ENCODE measurements at places on chromosomes 7 and 10. TPM values are rescaled to one million over a fixed set of nuclear protein-coding genes. Genes with fewer than 3 reads are reported as not detected.
A peak's percentile ranks its signal among the peaks of the same experiment; 100 is the strongest.

The FAM24B gene
- 2.9 TPM for total RNA-seq

The NOD1 gene
- total RNA-seq: 3.9 TPM

DNA sequence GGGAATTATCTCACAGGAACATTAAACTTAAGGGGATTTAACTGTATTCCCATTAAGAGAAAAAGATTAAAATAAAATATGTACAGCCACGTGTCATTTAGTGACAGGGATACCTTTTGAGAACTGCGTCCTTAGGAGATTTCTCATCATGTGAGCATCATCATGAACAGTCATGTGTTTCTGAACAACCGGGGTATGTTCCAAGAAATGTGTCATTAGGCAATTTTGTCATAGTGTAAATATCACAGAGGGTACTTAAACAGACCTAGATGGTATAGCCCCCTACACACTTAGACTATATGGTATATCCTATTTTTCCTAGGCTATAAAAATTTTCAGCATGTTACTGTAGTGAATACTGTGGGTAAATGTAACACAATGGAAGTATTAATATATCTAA lies 840.3 kb downstream of the CNTNAP2 start:
- DNase-seq: no peak

- no peak for DNase-seq
These were observed 402.8 kb downstream of the DNAJB6 start for GRCh38 chr7:157739650-157740049.

The LOXL4 gene
- 68.3 TPM for total RNA-seq

The SAMD9L gene
- total RNA-seq: 18.0 TPM

The OGDHL gene
- 0.32 TPM for total RNA-seq

- DNase-seq: no peak
These were observed 14.1 kb downstream of the GLI3 start for GRCh38 chr7:42222891-42223290.

DNA sequence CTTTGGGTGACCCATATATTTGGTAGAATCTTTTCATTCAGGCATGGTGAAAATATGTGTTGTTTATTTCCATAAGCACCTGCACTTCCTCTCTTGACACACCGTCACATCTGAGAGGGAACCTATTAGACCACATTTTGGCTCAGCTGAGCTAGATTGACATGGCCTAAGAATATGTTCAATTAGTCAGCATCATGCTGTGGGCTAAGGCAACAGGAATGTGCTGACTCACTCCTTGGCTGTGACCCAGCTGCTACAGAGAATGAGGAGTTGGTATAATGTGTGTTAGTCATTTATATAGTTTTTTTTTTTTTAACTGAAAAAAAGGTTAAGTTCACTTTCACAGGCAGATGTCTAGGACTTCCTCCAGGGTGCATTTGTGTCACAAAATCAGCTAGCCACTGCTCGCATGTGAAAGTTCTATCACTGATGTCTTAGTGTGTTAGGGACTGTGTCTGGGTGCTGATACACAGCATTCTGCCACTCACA lies 180.6 kb downstream of the SEMA3E start:
- DNase-seq: peak; percentile 85

- peak; percentile 76 for DNase-seq
These were observed 178.0 kb downstream of the JCAD start for GRCh38 chr10:29881336-29881771.

The GLI3 gene
- 4.3 TPM for total RNA-seq

DNA sequence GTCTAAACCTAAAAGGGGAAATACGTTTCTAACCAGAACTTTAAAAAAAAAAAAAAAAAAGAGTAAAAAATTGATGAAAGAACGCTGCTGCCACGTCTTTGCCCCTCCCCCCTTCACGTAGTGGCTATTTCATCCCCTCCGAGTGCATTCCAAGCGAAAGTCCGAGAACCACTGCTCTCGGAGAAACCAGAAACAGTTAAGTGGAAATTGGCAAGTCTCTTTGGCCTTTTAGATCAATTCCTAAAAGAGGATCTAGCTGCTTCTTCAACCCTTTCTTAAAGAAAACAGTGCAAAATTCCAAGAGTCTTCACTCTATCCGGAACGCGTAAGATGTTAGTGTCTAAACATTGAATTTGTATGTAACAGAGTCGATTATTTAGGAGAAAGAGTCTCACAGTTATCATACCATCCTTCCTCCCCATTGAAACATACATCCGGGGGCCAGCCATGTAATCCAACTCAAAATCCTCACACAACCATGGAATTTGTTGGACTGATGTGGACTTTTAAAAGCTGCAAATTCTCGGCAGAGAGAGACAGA lies 1.1 kb downstream of the P4HA1 start:
- DNase-seq: peak; percentile 88

The SFXN3 gene
- 97.0 TPM for total RNA-seq

The CRTAC1 gene
- not detected for total RNA-seq

- DNase-seq: peak; percentile 35
These were observed at the start of gene MLXIPL for GRCh38 chr7:73623798-73624668. Gene MLXIPL, minus strand, starts transcription at chr7:73624522. Its CDS starts 30 bp downstream, at chr7:73624492.

- DNase-seq: no peak
These were observed 270.5 kb upstream of the NFE2L3 start for GRCh38 chr7:25881317-25882037.

DNA sequence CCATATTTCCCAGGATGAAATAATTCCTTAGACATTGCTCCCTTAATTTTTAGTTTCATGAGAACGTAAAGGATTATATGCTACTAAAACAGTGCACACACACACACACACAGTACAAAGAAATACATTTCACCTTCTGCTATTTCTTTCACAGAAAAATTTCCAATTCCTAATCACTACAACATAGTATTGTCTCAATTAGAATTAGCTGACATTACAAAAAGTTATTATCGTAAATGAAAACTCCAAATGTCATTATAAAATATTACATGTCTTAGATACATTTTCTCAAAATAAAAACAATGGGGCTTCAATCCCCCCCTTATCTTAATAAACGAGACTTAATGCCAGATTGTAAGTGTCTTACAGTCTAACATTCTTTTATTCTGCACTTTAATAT lies 12.3 kb upstream of the RUFY2 start:
- DNase-seq: no peak

DNA sequence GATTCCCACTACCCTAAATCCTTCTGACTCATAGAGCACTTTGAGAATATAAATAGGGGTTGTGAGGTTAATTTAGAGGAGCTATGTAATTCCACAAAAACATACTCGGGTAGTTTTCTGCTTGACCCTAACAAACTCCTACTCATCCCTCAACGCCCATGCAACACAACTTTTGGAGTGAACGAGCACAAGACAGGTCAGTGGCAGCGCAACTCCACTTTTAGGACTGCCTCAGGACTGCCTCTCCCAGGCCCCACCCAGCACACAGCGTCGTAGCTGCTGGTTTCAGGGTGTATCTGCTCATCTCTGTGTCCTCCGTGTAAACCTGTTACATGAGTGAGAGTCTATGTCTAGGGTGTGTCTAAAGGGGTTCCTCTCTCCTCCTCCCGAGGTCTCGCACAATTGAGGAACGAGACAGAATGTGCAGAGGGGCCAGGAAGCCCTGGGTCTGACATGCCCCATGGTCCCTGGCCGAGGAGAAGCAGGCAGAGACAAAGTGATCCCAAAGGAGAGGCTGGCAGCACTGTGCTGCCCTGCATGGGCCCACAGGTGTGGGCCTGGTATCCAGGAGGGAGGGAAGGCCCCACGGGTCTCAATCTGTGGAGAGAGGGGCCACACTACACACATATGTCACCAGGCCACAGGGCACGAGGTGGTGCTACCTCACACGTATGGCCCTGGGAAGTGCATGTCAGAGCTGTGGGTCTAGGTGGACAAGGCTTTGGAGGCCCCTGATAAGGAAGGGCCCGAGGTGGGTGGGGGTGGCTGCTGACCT lies 45.5 kb downstream of the CAMK2B start:
- no peak for DNase-seq

The ZNF32 gene
- 29.0 TPM for total RNA-seq

DNA sequence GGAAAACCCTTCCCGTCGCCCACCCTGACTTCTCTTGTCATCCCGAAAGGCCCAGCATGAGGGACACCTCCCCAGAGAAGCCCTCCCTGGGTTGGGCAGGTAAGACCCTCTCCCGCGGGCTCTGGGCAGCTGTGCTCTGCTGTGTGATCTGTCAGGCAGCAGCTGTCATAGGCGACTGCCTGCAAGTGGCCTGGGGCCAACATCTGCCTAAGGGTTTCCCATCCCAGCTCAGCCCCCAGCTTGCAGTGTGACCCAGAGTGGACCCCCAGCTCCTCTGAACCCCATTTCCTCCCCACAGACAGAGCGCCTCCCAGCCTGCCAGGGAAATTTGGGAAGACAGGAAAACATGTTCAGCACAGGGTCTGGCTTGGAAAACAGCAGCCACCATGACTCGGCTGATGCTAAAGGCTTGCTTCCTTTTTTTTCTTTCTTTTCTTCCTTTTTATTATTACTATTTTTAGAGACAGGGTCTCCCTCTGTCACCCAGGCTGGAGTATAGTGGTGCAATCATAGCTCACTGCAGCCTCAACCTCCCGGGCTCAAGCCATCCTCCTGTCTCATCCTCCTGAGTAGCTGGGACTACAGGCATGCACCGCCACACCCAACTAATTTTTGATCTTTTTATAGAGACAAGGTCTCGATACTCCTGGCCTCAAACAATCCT lies 18.3 kb upstream of the TNRC18 start:
- no peak for DNase-seq

The EXOSC1 gene
- total RNA-seq: 44.8 TPM

GRCh38 chr10:118482393-118483331 lies 112.8 kb downstream of the PRLHR start:
- DNase-seq: no peak

The TAS2R41 gene
- total RNA-seq: not detected

Measured in fibroblast of villous mesenchyme (primary cell).